Activated CD4-positive, alpha-beta memory T cell treated with anti-CD3 and anti-CD28 coated beads, Interleukin-2, amount 10 ng/mL, durations not matched to agents 7 days and 5 days (primary cell): ENCODE measurements at places on chromosomes 7 and 10. TPM values are rescaled to one million over a fixed set of nuclear protein-coding genes. Genes with fewer than 3 reads are reported as not detected.

DNA sequence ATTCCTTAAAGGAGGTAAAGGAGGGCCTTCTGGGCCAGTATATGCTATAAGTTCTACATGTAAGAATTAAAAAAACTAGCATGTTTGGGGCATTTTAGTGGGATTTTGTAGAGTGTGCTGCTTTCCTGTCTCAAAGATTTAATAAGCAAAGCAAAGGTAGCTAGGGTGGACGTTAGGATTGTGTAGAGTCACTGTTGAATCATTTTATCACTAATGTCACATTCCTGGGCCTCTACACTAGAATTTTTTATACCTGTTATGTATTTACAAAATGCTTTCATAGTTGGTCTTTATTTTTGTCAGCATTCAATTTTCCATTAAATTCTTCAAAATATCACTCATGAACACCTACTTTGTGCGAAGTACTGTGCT is 139.4 kb upstream of the PHYHIPL start:
- H3K4me1 ChIP-seq: no peaks in the 10 kb centered on the region
- no peaks in the 10 kb centered on the region for H3K36me3 ChIP-seq
- H3K27me3 ChIP-seq: no peaks in the 10 kb centered on the region
- no peak for DNase-seq

DNA sequence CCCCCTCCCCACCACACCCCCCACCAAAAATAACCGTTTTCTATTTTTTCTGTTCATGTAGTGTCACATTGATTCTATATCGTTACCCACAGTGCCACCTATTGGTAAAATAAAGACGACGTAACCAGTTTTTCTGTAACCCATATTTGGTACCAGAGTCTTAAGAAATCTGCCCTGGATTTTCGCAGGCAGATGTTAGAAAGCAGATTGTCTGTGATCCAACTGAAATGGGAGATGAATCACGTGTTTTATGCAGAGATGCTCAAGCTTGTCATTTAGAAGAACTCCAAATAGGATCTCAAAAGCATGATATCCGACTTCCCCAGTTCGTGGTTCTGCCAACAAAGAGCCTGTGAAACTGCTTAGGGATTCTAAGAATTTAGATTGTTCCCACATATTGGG is 261.1 kb upstream of the CSTF2T start:
- H3K4me1 ChIP-seq: no peaks in the 10 kb centered on the region
- DNase-seq: no peak
- H3K27ac ChIP-seq: no peak overlapping the region
- H3K27me3 ChIP-seq: peaks cover 13% of the 10 kb centered on the region
- H3K4me3 ChIP-seq: no peak overlapping the region

DNA sequence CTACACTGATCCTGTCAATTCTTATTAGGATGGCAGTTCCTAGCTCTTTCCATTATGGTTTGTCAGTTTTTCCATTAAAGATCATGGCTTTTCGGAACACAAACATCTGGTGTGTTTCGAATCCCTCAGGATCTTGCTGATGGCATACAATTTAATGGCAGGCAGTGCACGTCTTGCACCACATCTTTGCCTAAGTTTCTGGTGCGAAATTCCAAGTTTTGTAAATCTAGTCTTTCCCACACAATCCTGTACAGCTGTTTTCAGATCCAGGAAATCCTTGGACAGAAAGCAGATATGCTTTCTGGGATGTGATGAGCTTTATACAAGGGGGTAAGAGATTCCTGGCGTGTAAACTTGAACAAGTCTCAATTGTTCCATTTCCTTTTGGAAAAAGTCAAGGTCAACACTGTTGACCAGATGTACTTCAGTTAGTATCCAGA is 224.3 kb upstream of the PHYHIPL start:
- H3K4me1 ChIP-seq: no peaks in the 10 kb centered on the region
- no peaks in the 10 kb centered on the region for H3K36me3 ChIP-seq
- H3K27me3 ChIP-seq: peaks cover 2% of the 10 kb centered on the region
- H3K27ac ChIP-seq: no peak overlapping the region
- DNase-seq: no peak
- no peak overlapping the region for H3K4me3 ChIP-seq

FAM25C gene
- total RNA-seq: not detected

CYP3A7 gene
- not detected for total RNA-seq

PRKAR2B gene
- total RNA-seq: 0.35 TPM
